Cerebellum (tissue), 4 donors: ENCODE measurements at places on chromosomes 5 and 9.

GRCh38 chr5:156675395-156675794 lies 174.7 kb upstream of the PPP1R2B start:
- no peak for DNase-seq

- DNase-seq = no peak
Observed at GRCh38 chr5:68240202-68240601, 24.6 kb downstream of the PIK3R1 start.

- no peak for DNase-seq
Observed at GRCh38 chr5:121918238-121918637, 43.5 kb upstream of the SRFBP1 start.

DNA sequence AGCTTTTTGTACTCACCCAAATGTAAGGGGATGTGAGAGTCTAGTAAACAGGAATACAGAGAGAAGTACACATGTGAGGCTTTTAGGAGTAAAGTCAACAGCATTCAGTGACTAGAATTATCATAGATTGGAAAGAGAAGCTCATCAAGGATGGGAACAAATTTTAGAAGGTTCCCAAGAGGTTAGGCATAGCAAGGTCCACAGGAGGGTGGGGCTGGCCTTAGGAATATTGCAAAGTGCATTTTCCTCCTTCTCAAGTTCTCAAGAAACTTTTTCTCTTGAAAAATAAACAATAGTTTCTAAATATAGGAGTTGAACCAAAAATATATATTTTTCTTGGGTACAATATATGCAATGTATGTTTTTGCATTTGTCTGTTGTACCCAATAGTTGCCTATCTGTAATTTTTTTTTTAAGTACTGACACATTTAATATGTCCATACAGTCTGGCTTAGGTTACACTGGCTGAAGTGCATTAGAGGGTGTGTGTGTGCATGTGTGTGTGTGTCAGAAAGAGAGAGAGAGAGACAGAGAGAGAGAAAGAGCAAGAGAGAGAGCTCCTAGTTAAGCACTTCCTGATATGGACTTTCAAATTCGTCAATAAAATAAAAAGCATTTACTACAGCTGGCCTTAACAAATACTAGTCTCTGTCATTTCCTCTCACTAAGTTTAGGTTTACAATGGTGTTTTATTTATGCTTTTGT lies 62.2 kb downstream of the SNX18 start:
- DNase-seq = no peak

DNA sequence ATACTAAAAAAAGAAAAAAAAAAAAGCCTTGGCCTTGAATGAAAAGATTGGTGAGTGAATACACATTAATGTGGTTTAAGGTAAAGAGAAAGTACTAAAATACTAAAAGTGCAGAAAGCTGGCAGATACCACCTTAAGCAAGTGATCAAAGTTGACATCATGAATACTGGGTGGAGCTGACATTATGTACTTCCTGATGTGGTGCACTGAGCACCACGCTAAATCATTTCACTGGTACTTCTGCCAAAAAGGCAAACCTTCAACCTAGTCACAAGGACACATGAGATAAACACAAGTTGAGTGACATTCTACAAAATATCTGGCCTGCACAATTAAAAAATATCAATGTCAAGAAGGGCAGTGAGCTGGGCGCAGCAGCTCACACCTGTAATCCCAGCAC lies 33.8 kb upstream of the PANK3 start:
- DNase-seq = no peak

GRCh38 chr5:36614657-36615308 lies 8.4 kb downstream of the SLC1A3 start:
- DNase-seq = no peak

DNA sequence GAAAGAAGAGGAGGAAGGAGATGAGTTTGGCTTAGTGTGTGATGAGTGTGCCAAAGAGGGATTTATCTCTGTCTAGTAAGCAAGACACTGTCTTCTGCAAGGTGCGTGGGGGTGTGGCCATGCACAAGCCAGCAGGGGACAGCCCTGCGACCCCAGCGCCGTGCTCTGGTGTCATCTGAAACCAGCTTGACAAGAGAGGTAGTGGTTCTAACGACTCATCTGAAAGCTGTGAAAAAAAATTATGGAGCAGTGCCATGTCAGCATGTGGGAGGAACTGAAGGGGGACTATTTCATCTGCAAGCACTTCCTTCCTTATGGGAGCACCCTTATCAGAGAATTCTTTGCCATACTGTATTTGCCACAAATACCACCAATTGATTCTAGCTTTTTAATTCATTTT lies 398.6 kb downstream of the PSAT1 start:
- DNase-seq = no peak

DNA sequence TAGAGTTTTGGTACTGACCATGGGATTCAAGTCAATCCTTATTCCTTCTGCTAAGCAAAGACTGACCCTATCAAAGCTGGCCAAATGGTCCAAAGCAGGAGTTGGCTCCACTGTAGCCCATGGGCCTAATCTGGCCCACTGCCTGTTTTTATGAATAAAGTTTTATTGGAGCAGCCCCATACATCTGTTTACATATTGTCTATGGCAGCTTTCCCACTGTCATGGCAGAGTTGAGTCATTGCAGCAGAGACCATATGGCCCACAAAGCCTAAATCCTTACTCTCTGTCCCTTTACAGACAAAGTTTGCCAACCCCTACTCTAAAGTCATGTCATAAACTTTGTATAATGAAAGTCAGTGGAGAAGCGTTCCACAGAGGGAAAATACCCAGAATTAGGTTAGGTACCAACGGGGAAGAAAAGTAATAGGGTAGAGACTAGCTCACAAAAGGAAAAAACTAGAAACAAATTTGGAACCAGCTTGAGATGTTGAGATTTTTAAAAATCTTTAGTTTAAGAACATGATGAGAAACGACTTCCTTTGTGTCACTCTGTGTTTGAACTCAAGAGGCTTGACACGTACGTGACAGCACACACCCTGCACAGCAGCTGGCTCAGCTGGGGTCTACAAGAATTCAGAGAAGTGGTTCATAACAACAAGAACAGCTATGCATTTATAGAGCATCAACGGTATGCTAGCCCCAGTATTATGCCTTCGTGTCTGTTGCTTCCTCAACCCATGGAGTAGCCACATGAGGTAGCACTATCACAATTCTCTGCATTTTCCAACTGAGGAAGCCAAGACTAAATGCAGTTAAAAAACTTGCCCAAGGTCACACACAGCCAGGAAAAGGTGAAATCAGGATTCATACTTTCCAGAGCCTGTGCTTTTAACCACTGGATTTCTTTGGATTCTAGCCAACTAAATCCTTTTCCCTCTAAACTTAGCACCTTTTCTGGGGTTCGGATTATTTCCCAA lies 198.9 kb upstream of the WWC1 start:
- DNase-seq = no peak

- no peak for DNase-seq
Observed at GRCh38 chr9:121735065-121735792, 83.8 kb downstream of the DAB2IP start.

DNA sequence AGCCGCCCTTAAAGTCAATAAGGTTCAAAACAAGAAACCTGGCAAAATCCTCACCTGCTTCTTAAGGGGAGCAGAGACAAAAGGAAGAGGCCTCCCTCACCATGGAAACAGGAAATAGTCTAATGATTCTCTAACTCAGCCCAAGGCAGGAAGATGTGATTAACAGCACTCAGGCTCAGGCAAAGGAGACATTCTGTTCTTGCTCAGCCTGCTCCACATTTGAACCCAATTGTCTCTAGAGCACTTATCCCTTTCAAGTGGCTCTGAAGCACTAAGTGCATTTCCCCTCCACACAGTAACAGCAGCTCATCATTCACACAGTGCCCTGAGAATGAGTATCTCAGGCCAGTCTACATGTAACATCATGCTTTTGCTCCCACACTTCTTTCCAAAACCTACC lies 72.3 kb downstream of the NIPSNAP3B start:
- no peak for DNase-seq

- no peak for DNase-seq
Observed at GRCh38 chr5:37640088-37640487, 199.8 kb downstream of the GDNF start.

DNA sequence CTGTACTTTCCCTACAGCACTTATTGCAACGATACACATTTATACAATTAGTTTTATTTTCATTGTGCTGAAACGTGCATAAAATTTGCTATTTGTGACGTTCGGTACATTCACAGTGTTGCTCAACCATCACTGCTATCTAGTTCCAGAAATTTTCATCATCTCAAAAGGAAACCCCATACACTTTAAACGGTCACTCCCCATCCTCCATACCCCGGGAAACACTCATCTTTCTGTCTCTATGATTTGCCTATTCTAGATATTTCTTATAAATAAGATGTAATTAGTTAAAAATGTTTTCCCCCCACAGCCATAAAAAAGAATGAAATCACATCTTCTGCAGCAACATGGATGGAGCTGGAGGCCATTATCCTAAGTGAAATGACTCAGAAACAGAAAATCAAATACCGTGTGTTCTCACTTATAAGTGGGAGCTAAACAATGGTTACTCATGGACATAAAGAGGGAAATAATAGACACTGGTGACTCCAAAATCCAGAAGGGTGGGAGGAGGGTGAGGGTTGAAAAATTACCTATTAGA lies 40.2 kb upstream of the TEX48 start:
- no peak for DNase-seq

- no peak for DNase-seq
Observed at GRCh38 chr9:103014242-103014641, 19.1 kb downstream of the CYLC2 start.

- DNase-seq = no peak
Observed at GRCh38 chr5:127019928-127020327, 10.4 kb downstream of the MARCHF3 start.

- peak; percentile 17 for DNase-seq
Observed at GRCh38 chr9:10331157-10331556, 281.6 kb downstream of the PTPRD start.

DNA sequence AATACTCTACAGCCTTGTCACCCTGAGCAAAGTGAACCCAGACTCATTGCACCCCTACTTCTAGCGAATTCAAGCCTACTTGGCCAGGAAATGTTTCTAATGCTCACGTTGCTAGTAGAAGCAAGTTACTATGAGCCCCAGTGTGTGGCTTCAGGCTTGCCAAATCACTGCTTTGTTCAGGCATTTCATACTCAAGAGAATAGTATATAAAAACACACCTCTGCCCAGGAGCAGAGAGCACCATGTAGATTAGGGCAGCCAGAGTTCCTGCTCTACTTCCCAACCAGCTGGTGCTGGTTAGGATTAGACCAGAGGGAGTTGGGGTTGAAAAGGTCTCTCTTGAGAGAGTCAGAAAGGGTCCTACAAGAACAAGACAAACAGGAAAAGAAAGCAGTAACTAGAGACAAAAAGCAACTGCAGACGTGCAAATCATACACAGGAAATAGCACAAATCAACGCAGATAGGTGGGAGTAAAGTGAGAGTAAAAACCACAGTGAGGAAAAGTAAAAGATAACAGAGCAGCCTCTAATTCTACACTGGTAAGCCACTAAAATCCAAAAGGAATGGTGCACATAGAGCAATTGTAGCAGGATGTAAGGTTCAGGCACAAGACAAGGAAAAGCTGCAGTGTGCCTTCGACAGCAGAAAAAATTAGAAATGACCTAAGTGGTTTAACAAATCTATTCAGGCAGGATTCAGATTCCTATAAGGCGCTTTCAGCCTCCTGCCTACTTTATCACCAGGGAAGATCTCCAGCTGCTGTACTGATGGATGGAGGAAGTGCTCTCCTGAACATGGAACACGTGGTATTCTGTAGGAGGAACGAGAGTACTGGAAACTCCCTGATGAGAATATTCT lies 49.6 kb upstream of the KIF2A start:
- DNase-seq = no peak

DNA sequence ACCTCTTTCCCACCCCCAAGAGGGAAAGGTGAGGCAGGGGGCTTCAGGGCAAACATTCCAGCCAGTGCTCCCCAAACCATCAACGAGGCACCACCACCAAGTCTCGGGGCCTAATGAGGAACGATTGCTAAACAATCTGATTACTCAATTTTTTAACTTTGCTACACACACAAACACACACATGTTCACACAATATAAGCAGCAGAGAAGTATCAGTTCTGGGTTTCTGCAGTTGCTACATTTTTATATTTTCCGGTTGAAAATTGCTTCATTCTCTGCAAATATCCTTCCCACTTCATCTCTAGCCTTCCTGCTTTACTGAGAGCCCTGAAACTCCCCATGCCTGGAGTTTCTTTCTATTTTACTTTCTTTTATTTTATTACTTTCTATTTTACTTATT lies 60.2 kb downstream of the FEM1C start:
- no peak for DNase-seq

DNA sequence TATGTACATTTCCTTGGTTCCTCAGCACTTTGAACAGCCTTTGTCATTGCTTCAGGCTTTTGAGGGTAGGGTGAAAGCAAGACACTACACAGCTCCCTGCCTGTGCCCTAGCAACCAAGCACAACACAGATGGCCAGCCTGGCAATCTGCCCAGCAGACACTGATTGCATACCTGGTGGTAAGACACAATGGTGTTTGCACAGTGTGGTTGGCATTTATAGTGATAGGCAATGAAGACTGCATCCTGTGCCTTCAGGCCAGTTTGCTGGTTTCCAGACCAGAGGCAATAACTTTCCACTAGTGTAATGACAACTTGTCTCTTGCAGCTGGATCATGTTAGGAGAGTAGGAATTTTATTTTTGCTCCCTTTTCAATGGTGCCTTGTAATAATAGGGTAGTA lies 144.5 kb upstream of the TNC start:
- peak; percentile 80 for DNase-seq

DNA sequence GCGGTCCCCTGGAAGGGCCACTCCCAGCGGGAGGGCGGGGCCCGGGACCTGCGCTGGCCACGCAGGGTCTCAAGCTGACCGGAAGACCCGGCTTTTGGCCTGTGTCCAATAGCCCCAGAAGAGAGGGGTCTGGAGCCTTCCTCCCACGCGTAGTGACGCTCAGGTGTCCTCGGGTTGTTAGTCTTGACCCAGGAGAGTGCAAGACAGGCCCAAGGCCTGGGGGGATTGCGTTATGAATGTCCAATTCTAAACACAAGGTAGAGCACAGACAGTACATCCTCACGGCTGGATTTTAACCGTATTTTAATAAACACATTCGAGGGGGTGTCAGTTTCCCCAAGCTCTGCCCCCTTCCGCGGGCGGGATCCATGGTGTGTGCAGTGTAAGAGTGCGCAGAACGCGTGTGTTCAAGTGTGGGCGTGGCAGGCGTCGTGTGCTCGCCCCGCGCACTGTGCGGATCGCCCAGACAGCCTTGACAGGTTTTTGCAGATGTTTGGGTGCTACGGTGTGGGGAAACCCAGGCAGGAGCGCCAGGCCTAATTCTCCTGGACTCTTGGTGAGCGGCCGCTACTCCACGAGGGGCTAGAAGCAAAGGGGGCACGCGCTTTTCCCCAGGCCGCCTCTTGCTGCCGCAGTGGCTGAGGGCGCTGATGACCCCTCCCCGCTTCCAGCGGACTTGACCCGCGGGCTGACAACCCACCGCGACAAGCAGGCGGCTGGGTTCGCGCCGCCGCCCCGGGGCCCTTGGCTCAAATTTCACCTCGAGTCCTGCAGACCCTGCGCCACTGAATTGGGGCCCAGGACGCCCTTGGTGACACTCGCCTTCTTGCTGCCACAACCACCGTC lies 6.1 kb upstream of the DMRT3 start:
- no peak for DNase-seq

GRCh38 chr9:136798708-136799078 lies 2.6 kb downstream of the CCDC183 start:
- DNase-seq = no peak
